Osteocyte (in vitro differentiated cells): ENCODE measurements at places on chromosomes 3 and 15. TPM values are rescaled to one million over a fixed set of nuclear protein-coding genes. Genes with fewer than 3 reads are reported as not detected.
A peak's percentile ranks its signal among the peaks of the same experiment; 100 is the strongest.

DNA sequence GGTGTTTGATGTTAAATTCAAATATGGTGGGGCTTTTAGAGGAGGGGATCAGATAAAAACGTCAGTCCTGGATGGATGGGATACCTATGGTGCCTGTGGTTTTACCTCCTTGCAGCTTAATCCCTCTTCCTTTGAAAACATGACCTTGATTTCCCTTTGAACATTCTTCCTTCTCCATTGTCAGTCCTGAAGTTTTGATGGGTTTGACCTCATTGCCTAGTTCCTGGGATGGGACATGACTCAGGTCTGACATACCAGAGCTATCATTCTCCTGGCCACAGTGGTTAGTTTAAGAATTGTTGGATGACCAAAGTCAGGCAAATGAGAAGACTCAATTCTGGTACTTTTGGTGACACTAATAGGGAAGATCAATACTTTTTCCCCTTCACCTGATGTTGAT lies 87.2 kb downstream of the PRICKLE2 start:
- no peak overlapping the region for H3K27ac ChIP-seq
- H3K4me3 ChIP-seq: no peak overlapping the region

DNA sequence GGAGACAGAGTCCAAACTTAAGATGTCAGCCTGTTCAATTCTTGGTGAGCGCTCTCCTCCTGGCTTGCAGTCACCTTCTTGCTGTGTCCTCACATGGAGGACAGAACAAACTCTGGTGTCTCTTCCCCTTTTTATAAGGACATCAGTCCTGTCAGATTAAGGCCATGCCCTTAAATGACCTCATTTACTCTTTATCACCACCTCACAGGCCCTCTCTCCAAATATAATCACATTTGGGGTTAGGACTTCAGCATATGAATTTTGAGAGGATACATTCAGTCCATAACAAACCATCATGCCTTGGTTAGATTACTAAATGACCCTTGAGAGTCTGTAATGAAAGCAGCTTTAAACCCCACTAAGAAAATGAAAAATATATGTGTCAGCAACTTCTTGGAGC lies 175.2 kb downstream of the TAFA4 start:
- DNase-seq: no peak
- H3K4me3 ChIP-seq: no peak overlapping the region

AMOTL2 gene
- total RNA-seq: 195 and 199 TPM in 2 replicates

DNA sequence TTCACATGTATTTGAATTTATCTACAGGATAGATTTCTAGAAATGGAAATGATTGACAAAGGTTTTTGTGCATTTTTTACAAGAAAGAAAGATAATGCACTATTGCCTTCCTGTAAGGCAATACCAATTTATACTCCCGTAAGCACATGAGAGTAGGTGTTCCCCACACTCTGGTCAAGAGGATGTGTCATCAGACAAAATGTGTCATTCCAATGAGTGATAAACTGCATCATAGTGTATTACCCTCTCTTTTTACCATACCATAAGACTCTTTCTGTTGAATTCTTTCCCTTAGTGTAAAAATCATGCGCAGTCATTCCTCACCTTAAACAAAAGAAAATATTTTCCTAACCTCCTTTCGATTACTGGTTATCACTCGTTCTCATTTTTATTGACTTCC lies 251.0 kb downstream of the ROBO1 start:
- no peak for DNase-seq
- H3K4me1 ChIP-seq: peaks cover 16% of the 10 kb centered on the region
- H3K4me3 ChIP-seq: no peak overlapping the region
- peaks cover 3% of the 10 kb centered on the region for H3K27me3 ChIP-seq
- no peak overlapping the region for H3K27ac ChIP-seq

GRCh38 chr3:54733106-54734006 lies 194.5 kb downstream of the LRTM1 start:
- no peaks in the 10 kb centered on the region for H3K36me3 ChIP-seq
- no peak for DNase-seq
- no peak overlapping the region for H3K27ac ChIP-seq
- H3K27me3 ChIP-seq: no peaks in the 10 kb centered on the region

- H3K27ac ChIP-seq: no peak overlapping the region
- no peaks in the 10 kb centered on the region for H3K27me3 ChIP-seq
- peaks cover 6% of the 10 kb centered on the region for H3K36me3 ChIP-seq
- no peak for DNase-seq
Measured at GRCh38 chr3:12818773-12819172, 22.3 kb downstream of the CAND2 start.

DNA sequence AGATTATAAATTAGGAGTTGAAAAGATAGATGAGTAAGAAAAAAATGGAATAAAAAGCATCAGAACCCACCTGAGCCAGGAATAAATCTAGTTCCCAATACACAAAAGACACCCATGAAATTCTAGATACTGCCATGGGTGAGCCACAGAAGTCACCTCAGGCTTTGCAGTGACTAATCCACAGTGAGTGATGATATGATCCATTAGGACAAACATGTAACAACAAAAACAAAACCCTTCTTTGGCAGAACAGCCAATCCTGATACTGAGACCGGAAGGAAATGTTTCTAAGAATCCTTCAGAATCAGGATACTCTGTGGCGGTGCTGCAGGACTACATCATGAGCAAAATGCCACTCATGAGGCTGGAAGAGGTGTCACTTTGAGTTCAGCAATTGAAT lies 15.0 kb upstream of the MINDY4B start:
- H3K36me3 ChIP-seq: no peaks in the 10 kb centered on the region
- no peak overlapping the region for H3K4me3 ChIP-seq
- H3K27me3 ChIP-seq: peaks cover 62% of the 10 kb centered on the region
- no peak overlapping the region for H3K27ac ChIP-seq
- DNase-seq: no peak

DNA sequence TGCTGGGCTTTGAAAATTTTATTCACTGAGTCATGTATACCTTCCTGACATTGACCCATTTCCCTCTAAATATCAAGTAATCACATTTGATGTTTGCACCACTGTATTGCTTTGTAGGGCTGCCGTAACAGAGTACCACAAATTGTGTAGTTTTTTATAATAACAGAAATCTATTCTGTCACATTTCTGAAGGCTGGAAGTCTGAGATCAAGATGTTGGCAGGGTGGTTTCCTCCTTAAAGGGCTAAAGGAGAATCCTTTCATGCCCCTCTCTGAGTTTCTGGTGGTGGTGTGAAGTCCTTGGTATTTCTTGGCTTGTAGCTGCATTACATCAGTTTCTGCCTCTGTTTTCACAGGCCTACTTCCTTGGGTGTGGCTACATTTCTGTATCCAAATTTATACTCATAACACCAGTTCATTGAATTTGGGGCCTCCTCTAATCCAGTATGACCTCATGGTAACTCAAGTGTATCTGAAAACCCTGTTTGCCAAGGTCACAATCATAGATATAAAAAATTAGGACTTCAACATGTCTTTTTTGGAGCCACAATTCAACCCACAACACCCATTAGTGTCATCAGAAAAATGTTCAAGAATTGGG lies 29.1 kb upstream of the ST6GAL1 start:
- H3K4me1 ChIP-seq: peaks cover 14% of the 10 kb centered on the region
- H3K27ac ChIP-seq: peak overlapping the region; percentile 61
- H3K4me3 ChIP-seq: no peak overlapping the region
- H3K27me3 ChIP-seq: peaks cover 6% of the 10 kb centered on the region
- DNase-seq: no peak

GRCh38 chr15:67193223-67193990 lies 61.1 kb downstream of the AAGAB start:
- H3K27ac ChIP-seq: peak overlapping the region; percentile 55
- no peak overlapping the region for H3K4me3 ChIP-seq
- H3K27me3 ChIP-seq: no peaks in the 10 kb centered on the region
- no peak for DNase-seq
- peaks cover 63% of the 10 kb centered on the region for H3K36me3 ChIP-seq

DNA sequence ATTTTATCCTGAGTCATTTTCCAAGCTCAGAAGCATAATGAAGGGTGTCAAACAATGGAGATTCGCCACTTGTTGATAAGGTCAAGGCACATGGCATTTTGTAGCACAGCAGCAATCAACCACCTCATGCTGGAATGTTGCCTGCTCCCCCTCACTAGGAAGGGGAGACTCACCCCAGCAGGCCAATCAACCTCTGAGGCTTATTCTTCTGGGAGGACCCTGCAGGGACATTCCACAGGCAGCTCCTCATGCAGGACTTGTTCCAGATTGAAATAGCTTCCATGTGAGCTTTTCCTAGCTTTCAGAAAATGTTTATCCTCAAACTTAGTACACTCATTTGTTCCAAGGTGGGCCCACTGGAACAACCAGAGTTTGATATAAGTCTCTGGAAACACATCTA lies 77.6 kb downstream of the SSR3 start:
- H3K4me3 ChIP-seq: no peak overlapping the region
- peak overlapping the region; percentile 63 for H3K27ac ChIP-seq
- no peaks in the 10 kb centered on the region for H3K36me3 ChIP-seq

GRCh38 chr3:71891483-71891882 lies 106.5 kb upstream of the PROK2 start:
- no peak overlapping the region for H3K4me3 ChIP-seq
- no peaks in the 10 kb centered on the region for H3K4me1 ChIP-seq
- no peaks in the 10 kb centered on the region for H3K36me3 ChIP-seq
- H3K27ac ChIP-seq: no peak overlapping the region
- peaks cover 67% of the 10 kb centered on the region for H3K27me3 ChIP-seq

- no peak for DNase-seq
- H3K27ac ChIP-seq: no peak overlapping the region
- no peaks in the 10 kb centered on the region for H3K4me1 ChIP-seq
Measured at GRCh38 chr3:46354984-46355383, 1.1 kb downstream of the CCR2 start.

- DNase-seq: no peak
- no peaks in the 10 kb centered on the region for H3K27me3 ChIP-seq
- no peaks in the 10 kb centered on the region for H3K36me3 ChIP-seq
- H3K4me3 ChIP-seq: no peak overlapping the region
Measured at GRCh38 chr3:63872135-63872924, 8.7 kb downstream of the ATXN7 start.

DNA sequence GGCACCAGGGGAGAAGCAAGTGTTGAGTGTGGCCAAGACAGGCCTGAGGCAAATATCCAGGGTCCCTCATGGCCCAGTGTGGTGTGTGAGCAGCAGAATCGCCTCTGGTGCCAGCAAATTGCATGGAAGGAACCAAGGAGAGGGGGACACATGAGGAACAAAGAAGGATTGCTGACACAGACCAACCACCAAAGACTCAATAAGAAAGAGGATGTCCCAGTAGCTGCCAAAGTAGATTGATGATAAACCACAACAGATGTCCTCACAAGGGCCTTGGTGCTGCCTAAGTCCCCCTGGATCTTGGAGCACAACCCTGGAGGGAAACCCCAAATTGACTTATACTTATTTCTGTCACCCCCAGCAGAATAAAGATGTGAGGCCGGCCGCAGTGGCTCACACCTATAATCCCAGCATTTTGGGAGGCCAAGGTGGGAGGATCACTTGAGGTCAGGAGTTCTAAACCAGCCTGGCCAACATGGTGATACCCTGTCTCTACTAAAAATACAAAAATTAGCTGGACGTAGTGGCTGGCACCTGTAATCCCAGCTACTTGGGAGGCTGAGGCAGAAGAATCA lies 10.6 kb downstream of the SRGAP3 start:
- DNase-seq: no peak
- H3K27ac ChIP-seq: no peak overlapping the region
- no peak overlapping the region for H3K4me3 ChIP-seq
- H3K27me3 ChIP-seq: peaks cover 19% of the 10 kb centered on the region

- no peaks in the 10 kb centered on the region for H3K36me3 ChIP-seq
- DNase-seq: no peak
Measured at GRCh38 chr3:21237638-21238037, 513.4 kb downstream of the ZNF385D start.

DNA sequence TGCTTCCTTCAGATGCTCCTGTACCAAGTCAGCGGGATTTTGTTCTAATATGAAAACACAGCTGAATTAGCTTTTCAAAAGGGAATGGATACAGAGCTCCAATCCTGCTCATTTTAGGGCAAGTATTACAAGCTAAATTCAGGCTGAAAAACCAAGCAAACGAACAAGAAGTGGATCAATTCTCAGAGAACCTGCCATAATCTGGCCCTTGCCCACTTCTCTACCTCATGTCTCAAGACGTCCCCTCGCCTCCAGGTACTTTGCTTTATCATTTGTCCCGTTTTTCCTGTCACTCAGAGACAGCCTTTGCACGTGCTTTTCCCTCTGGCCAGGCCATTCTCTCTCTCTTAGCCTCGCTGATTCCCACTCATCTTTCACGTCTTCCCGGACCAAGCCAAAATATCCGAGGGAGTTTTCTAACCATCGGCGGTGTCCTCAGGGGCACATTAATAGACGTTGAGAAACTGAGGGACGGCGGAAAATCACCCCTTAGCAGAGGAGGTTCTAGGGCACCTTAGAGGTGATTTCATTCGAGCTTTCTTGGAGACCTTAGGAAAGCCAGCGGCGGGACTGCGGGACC lies 654 bp downstream of the SUSD5 start:
- H3K27ac ChIP-seq: peak overlapping the region; percentile 80
- DNase-seq: no peak
- peaks cover 7% of the 10 kb centered on the region for H3K36me3 ChIP-seq
- peaks cover 25% of the 10 kb centered on the region for H3K4me1 ChIP-seq
- peak overlapping the region; percentile 81 for H3K4me3 ChIP-seq
- no peaks in the 10 kb centered on the region for H3K27me3 ChIP-seq

DNA sequence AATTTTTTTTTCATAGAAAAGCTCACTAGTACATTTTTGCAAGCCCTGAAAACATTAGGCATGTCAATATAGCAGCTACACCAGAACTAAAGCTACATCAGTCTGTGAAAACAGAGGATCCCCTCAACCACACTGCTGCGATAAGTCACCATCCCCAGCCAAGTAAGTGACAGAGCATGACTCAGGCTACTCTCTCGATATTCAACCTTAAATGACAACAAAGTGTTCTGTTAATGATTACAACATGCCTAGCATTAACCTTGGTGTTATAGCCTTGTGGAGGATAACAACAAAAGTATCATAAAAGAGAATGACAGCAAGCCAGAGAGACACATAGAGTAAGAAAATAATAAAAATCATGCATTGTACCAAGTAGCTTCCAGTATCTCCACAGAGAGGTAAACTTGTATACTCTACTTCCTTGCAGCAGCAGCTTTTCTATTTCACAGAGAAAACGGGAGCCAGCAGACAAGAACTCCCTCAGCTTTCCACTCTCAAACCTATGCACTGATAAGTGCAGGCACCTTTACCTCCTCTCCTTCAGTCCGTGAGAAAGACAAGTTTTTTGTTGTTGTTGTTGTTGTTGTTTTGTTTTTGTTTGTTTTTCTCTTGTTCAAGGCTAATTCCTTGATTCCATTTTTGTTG lies 76.6 kb downstream of the GBE1 start:
- H3K36me3 ChIP-seq: peaks cover 15% of the 10 kb centered on the region
- peaks cover 8% of the 10 kb centered on the region for H3K4me1 ChIP-seq
- no peak overlapping the region for H3K27ac ChIP-seq
- no peak overlapping the region for H3K4me3 ChIP-seq

GRCh38 chr3:45931496-45931895 lies 11.8 kb upstream of the CXCR6 start:
- H3K27me3 ChIP-seq: no peaks in the 10 kb centered on the region
- no peaks in the 10 kb centered on the region for H3K4me1 ChIP-seq
- no peak overlapping the region for H3K4me3 ChIP-seq
- peaks cover 59% of the 10 kb centered on the region for H3K36me3 ChIP-seq
- no peak for DNase-seq
- H3K27ac ChIP-seq: no peak overlapping the region
